NCI-H345 (cell line): ENCODE measurements at places on chromosomes 6 and 20.
A peak's percentile ranks its signal among the peaks of the same experiment; 100 is the strongest.

- no peak for DNase-seq
Measured at GRCh38 chr20:18811186-18811585, 2.4 kb upstream of the SCP2D1 start.

DNA sequence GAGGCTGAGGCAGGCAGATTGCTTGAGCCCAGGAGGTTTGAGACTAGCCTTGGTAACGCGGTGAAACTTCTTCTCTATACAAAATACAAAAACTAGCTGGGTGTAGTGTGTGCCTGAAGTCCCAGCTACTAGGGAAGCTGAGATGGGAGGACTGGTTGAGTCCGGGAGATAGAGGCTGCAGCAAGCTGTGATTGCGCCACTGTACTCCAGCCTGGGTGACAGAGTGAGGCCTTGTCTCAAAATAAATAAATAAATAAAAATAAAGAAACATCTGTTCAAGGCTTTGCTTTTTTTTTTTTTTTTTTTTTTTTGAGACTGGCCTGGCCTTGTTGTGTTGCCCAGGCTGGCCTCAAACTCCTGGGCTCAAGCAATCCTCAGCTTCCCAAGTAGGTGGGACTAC is 23.7 kb upstream of the SLC23A2 start:
- no peak for DNase-seq

DNA sequence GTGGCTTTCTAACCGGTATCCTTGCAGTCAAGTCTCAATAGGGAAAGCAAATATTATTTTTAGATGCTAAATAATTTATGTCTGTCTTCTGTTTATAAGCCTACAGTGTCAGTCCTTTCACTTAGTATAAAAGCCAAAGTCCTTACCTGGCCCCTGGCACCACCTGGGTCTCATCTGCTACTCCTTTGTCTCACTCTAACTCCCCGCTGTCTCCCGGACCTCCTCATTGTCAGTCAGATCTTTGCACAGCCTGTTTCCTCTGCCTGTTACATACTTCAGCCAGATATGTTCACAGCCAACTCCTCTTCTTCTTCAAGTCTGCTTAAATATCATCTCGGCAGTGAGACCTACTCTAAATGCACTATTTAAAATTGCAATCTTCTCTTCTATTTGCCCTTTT is 84.2 kb downstream of the THEMIS start:
- no peak for DNase-seq

DNA sequence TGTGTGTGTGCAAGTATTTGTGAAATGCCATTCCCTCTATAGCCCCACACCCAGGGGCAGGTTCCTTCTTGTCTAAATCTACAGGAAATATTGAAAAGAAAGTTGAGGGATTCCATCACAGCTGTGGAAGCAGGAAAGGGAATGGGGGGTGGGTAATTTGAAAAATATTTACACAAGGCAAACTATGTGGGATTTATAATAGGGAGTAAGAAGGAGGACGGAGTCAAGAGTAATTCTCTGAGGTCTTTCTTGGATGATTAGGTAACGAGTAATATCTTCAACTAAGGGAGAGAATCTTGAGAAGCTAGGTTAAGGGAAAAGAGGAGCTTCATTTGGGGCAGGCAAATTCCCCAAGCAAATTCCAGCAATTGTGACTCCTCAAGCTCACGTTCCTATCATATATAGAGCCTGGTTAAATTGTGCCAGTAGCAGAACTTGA is 113.5 kb upstream of the SGK1 start:
- no peak for DNase-seq

DNA sequence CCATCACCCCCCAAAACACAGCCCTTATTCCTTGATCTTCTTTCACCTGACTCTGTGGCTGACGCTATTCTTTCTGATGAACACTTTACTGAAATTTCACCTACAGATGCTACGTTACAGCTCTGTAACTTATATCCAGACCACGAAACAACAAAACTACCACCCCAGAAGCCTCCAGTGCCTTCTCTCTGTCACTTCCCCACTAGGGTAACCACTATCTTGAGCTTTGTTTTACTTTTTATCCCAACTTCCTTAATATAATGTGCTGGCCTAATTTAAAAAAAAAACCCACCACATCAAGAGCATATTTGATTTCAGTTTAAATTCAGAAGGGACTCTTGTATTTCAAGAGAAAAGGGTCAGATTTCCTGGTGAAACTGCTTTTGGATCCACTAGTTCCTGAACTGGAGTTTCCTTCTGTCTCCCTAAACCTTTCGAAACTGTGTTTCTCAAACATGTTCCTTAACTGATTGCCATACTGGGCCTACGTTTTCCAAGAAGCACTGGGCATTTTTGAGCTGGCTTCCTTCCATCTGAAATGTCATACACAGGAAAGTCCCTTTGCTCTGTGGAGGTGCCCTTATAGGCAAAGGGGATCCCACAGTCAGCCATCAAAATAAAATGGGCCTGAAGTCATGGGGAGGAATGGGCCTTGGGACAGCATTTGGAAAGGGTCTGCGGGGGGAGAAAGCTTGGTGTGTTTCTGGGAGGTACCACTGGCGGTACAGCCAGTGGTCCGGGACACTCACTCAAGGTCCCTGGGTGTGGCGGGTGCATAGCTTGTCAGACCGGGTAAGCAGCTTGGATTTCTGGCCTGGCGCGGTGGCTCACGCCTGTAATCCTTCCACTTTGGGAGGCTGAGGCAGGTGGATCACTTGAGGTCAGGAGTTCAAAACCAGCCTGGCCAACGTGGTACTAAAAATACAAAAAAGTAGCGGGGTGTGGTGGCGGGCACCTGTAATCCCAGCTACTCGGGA is 25.8 kb upstream of the RTF2 start:
- DNase-seq: no peak

GRCh38 chr20:20369250-20370093 is 1.6 kb downstream of the INSM1 start:
- peak; percentile 61 for DNase-seq

GRCh38 chr20:14609328-14610221 is 272.2 kb upstream of the FLRT3 start:
- DNase-seq: no peak

DNA sequence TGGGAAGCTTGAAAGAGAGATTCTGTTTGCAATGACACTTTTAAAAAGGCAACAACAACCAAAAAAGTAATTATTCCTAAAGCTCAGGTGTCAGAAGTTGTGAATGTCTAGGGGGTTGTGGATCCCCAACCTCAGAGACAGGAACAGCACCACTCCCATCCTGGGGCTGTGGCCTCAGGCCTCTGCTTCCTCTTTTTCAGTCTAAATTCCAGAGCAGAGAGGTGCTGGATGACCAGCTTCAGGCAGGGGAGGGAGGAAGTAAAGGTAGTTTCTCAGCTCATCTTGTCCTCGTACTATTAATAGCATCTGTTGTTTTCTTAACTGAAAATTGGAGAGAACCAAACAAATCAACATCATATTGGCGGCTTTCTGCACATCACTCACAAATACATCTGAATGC is 8.3 kb downstream of the NT5E start:
- DNase-seq: no peak

DNA sequence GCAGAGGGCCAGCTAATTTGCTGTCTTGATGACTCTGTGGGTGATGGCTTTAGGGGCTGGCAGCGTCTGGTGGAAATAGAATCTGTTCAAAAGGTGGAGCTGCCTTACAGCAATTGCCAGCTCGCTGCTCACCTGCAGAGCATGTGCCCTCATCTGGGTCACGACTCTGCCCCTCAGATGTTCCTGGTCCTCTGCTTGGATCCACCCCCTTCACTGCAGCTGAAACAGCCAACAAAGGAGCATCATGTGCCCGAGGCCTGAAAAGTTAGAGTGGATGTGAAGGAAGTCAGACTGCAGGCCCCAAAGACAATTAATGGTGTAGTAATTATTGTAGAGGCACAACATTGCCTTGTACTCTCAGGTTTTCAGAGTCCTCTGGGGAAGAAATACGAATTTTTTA is 19.9 kb downstream of the RREB1 start:
- no peak for DNase-seq

DNA sequence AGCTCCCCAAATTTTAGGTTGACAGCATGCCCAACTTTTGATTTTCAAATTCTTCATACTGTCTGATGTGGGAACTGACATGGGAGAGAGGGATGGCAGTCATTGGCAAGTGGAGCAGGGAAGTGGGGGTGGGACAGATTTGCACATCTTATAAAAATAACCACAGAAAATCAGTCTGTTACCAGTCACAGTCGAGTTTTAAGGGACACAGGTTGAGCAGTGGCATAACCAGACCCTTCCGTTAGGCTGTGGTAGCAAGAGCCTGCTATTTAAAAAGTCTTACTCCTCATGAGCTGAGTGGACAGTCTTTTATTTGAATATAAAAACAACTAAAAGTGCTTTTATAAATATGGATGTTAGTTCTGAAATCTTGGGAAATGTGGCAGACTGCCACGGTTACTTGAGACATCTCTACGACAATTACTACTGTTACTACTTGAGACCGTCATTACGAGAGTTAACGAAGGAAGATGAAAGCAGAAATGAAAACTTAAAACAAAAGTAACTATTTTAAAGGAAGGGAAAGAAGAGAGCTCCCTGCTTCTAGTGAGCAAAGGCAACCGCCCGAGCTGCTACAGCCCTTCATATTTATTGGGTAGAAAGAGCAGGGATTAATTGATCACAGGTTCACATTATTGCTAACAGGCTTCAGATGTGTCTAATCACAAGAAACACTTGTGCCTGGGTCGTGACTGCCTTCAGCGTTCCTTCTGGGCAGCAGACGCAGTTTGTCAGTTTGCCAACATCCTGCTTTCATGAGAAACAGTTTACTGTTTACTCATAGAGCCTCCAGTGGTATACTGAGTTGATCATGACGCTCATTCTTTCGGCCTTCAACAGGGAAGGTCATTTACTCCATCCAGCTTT is 71.3 kb downstream of the EFHC1 start:
- DNase-seq: no peak

GRCh38 chr6:131362070-131362469 is 211.0 kb upstream of the ARG1 start:
- no peak for DNase-seq

DNA sequence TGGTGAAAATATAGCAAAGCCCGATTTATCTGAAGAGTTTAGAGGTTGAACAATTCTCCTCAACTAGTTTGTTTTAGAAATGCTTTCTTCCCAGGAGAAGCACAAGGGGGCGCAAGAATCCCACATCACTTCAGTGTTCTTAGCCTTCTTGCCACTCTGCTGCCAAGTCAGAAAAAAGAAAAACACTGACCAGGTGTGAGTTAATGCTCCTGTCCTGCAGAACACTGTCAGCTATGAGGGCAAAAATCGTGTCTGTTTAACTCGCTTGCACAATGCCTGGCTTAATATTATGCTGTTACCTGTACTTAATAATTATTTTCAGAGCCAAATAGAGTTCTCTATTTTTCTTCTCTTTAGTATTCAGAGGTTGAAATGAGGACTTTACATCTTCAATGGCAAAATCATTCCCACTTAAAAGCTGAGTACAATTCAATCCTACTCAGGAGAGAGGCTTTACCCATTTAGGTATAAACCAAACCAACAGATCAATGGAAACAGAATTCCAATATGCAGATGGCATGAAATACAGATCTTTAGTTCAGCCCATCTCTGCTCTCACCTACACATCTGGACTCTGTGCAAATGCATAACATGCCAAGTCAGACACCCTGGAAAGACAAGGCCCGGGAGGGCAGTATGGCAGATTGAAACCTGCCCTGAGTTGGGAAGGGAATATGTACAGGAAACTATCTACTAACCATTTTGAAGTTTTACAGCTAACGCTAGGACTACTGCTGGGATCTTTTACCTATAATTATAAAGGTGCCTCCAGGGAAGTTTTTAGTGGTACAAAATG is 71.4 kb upstream of the TULP1 start:
- DNase-seq: peak; percentile 68

DNA sequence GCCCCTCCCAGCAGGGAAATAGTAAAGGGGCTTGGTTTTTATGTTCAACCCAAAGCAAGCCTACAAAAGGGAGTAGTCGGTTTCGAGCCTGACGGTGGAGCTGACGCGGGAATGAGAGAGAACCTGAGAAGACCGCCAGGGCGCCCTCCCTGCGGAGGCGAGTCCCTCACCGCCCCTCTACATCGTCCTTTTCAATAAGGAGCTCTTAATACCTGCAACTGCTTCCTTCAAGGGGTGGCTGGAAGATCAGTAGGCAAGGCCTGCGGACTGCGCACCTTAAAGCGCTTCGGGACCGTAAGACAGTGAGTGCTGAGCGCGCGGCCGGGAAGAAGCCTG is 709 bp upstream of the ZNF76 start:
- DNase-seq: no peak

- DNase-seq: peak; percentile 29
Measured at GRCh38 chr6:40640599-40641227, 53.5 kb upstream of the LRFN2 start.

- no peak for DNase-seq
Measured at GRCh38 chr6:18347021-18347577, 40.1 kb upstream of the RNF144B start.

- no peak for DNase-seq
Measured at GRCh38 chr6:106204961-106205360, 118.8 kb downstream of the PRDM1 start.

GRCh38 chr6:23394681-23395080 is 731.3 kb upstream of the NRSN1 start:
- no peak for DNase-seq

DNA sequence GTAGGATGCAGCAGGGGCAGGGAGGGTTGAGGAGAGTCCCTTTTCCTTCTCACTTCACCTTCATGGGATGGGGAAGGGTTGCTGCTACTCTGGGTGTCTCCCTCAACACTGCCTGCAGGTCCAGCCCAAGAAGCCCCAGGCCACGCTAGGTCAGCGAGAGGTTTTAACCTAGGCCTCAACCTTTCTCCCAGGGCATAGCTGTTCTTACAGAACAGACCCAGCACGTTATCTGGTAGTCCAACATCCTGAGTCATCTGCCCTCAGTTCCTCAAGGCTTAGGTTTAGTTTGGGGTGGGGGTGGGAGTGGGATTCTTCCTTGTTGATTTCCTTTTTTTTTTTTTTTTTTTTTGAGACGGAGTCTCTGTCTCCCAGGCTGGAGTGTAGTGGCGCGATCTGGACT is 15.8 kb downstream of the LRRC73 start:
- DNase-seq: no peak

- no peak for DNase-seq
Measured at GRCh38 chr6:32291543-32291942, 67.7 kb upstream of the NOTCH4 start.

DNA sequence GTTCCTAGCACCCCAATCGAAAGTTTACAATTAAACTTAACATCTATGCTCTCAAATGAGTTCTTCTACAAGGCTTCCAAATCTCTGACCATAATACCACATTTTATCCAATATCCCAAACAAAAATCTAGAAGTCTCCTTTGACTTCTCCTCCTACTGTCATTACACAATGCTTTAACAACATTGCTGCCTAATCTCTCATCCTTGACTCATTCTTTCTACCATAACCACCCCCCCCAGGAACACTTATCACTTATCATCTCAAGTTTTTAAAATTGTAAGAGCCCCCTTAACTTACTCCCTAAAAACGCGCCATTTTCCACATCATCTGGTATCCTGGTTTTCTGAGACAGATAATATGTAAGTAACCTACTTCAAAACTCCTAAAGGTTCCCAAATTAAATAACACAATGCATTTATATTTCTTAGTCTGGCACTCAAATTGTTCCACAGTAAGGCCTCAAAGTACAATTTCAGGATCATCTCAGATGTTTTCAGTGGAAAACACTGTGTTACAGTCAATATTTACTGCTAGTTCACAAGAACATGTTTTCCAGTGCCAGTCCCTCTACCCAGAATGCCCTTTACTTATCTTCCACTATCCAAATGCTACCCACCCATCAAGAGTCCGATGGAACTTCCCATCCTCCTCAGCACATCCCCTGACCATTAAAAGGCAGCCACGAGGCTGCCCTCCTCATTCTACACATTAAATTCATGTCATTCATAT is 308.2 kb upstream of the THEMIS start:
- no peak for DNase-seq
